ENCODE measurements at places on chromosomes 2 and 18. TPM values are rescaled to one million over a fixed set of nuclear protein-coding genes. Genes with fewer than 3 reads are reported as not detected.

- DNase-seq = no peak
Observed at GRCh38 chr18:77023102-77023782, 109.3 kb downstream of the MBP start.

DNA sequence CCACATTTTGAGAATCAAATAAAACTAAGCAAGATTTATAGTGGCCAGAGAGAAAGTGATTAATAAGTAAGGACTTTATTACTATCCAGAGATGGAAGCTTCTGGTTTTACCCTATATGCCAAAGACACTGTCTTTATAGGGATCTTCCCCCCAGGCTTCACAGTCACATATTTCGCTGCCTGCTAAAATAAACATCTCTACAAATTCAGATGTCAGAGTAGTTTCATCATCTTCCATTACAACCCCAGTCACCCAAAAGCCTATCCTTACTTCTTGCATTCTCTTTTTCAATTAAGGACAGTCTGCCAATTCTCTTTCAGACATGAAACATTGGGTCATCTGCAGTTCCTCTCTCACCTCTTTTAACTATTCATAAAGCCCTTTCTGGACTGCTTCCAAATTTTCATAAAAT lies 28.3 kb downstream of the CREB1 start:
- DNase-seq = peak; percentile 24

- no peak for DNase-seq
Observed at GRCh38 chr2:27099334-27099955, 12.9 kb downstream of the KHK start.

GRCh38 chr2:20128506-20129330 lies 77.3 kb upstream of the LAPTM4A start:
- DNase-seq = no peak

DNA sequence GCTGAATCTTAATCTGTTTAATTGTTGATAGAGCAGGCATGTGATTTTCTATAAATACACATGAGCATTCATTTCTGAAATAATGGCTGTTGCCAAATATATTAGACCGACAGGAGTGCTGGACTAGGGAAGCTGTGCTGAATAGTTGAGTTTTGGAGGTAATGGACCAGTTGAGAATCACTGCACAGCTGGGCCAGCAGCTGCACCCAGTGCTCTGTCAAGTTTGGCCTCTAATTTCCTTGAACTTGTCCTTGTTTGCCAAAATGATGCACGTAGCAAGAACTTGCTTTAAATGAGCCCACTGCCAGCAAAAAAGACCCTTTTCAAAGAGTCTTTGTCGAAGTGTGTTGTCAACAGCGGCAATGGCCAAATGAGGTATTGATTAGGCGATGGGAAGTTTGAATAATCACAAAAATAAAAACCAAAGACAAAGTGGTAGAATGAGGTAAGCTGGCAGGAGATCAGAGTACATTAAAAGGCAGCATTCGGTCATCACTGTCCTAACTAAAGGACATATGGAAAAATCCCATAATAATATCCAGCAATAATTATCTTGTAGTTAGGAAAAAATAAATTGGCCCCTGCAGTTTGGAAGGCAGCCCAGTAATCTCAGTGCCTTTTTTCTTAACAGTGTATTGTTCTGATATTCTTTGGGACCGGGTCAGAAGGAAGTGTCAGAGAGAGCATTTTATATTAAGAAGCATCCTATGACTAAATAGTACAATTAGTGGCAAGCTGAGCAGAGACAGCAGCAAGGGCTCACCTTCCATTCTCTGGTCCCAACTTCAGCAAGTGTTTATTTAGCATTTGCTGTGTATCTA lies 126.2 kb downstream of the RAPGEF4 start:
- peak; percentile 69 for DNase-seq

DNA sequence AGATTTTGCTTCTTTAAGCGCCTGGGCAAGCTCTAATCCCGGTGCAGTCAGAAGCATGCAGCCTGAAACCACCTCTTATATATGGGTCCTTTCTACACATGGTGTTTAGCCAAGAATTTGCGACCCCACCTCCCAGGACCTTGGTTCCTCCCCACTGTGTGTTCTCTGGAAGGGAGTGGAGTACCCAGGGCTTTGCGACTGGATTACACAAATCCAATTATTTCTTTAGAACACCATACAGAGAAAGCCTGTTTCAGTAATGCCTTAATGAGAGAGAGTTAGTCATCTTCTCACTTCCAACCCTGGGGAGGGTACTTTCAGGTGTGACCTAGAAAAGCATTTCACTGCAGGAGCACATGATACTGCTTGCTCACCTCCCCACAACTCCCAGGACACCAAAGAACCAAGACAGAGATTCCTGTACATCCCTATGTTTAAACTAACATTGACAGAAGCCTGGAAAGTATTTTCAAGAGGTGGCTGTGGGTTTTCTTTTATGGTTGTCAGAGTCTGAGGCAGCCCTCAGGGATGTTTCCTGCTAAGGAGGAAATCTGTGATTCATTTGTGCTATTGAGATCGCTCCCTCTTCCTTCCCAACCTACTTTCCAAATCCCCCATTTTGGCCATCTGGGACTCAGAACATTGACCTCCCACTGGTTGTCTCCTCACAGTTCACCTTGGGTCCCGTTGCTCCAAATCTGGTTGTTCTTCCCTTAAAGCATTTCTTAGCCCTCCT lies at the start of gene CAPN14:
CAPN14 (minus strand) TSS at position 51 of the 736 bp plus-strand sequence. CDS start 12,068 bp downstream, outside the sequence.
- DNase-seq = no peak

DNA sequence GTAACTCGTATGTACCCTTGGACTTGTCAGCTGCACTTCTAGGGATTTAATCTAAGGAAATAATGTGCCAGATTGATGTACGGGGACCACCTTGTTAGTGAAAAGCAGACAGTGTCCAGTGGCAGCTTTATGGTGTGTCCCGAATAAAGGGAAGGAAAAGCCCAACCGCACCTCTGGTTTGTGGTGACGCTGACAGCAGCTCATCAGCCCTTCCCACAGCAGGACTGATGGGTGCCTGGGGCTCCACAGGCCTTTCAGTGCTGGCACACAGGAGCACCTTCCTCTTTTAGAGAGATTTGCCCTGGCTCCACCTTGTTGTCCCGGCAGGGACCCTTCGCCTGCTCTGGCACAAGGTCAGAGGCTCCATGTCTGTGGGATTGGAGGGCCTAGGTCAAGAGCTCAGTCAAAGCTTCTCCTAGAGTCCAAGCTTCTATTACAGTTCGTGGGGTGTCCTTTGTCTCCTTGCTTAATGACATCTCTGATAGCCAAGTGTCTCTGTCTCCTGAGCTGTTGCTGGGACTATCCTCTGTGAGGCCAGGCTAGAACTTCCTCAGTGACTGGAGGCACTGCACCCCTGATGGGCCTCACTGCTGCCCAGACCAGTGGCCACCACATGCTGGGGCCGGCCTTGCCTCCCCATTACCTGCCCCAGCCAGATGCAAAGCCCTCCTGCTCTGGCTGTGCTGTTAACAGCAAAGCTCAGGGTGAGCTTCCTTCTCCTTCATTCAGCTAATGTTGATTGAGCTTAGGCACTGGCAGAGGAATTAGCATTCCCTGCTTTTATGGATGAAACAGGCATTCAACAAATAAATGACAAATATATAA lies 33.0 kb upstream of the SCLY start:
- no peak for DNase-seq

GRCh38 chr2:1492711-1493430 lies 79.6 kb downstream of the TPO start:
- DNase-seq = no peak

Gene CDC42EP3
- total RNA-seq = 9.6 TPM

- DNase-seq = no peak
Observed at GRCh38 chr2:48568547-48568946, 38.6 kb downstream of the STON1 start.

Gene GPR155
- 0.65 TPM for total RNA-seq

GRCh38 chr2:62186156-62186905 lies 9.6 kb upstream of the B3GNT2 start:
- DNase-seq = no peak

DNA sequence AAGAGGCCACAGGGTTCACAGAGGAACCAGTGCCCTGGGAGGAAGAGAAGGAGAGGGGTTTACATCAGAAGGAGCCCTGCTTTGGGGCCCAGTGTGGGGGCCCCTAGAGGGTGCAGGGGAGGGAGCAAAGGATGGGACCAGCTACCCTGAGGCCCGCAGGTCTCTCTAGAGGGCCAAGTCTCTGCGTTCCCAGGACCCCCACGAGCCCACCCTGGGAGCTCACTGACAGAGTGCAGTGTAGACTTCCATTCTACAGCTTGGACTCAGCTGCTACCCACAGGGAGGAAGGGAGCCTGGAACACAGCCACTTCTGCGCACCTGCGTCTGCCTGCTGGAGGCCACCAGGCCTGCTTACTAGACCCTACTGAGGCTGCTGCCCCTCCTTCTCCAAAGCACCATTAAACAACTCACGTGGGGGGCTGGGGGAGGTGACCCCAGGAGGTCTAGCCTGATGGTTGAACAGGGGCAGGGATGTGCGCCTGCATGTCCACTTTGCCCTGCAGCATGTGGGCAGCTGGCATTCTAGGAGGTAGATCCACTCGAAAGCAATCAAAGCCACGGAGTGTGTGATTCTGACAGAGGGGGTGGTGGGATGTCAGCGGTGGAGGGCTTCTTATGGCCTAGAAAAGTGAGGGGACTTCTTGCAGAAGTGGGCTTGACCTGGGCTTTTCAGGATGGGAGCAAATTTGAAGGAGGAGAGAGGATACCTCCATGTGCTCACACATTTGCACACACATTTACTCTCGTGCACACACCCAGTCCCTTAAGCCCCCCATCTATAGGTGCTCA lies 90.2 kb downstream of the ZFP36L2 start:
- DNase-seq = no peak

- DNase-seq = no peak
Observed at GRCh38 chr2:105809097-105809473, 64.4 kb downstream of the NCK2 start.

Gene C1GALT1C1L
- not detected for total RNA-seq

Gene CENPO
- 9.6 TPM for total RNA-seq

- peak; percentile 81 for DNase-seq
Observed at GRCh38 chr2:230824406-230824978, 40.2 kb upstream of the ITM2C start.

GRCh38 chr2:202042444-202042843 lies 8.8 kb downstream of the FZD7 start:
- no peak for DNase-seq

DNA sequence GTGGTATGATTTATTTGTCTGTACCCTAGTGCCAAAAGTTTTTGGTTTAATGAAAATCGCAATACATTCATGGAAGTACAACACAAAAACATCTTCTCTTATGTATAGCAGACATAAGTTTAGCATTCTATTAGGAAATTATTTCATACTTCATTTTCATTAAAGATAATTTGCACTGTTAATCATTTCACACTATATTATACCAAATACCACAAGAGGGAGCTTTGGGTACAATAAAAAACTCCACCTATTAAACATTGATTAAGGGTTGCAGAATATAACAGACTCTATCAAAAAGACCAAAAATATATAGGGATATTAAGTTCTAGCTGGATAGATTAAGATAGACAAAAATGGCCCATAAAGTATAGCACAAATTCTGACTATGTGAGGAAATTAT lies 79.0 kb downstream of the SLC66A3 start:
- DNase-seq = peak; percentile 41

- DNase-seq = peak; percentile 54
Observed at GRCh38 chr18:47898055-47898454, 32.4 kb downstream of the SMAD2 start.

DNA sequence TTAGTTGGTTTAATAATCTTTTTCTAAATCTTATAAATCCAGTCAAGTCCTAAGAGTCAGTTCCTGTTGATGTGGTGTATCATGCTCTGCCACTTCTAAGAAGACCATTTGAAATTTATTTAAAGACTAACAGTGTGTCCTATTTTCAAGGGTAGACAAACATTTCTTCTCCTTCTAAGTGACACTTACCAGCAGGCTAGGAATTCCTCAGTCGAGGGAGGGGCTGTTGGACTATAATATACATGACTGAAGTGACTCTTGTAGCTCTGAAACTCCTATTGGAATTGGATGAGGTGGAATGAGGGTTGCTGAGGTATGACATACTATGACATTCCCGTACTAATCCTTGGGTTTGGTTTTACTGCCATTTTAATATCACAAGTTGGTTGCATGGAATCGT lies 30.6 kb downstream of the ITGB6 start:
- no peak for DNase-seq

GRCh38 chr2:7919510-7919909 lies 762.3 kb upstream of the ID2 start:
- no peak for DNase-seq

DNA sequence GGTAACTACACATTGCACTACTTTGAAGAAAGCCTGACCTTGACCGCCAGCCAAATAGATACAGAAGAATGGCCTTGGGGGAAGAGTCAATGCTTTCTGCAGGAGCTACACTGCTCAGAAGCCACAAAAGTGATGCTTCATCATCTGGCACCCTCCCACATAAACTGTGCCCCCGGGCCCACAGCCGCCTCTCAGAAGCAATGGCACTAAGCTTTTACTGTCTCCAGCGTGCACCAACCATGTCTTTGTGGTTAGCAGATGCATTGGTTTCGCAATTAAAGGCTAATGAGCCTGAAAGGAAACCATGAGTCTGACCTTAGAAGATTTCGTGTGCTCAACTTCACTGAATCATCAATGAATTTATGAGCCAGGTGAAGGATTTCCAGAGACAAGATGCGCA lies 209.4 kb upstream of the TRIB2 start:
- no peak for DNase-seq

DNA sequence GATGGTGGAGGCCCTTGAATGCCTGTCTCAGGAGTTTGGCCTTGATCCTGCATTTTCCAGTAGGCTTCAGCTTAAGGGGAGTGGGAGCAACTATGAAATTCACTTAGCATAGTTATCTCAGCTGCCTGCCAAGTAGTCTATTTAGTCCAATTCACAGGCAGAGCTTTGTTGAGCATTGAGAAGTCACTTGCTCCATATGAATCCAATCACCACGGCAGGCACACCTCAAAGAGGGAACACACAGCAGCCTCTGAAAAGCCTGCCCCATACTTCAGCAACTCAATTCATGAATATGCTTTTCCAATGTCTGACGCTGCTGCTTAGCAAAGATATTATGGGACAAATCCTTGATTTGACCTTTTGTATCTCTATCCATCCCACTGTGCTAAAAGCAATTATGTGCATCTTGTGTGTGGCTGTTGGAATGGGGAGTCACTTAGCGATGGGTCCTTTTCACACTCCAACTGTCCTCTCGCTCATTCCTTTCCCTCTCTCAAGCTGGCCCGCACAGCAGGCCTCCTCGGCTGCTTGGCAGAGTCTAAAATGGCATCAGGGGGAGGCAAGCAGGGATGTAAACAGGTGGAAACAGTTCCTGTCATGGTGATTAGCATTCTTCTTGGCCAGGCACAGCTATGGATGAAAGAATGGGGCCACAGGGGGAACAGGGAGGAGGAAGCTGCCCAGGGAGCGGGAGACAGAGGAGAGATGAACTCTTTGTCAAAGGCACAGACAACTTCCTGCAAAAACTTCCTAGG lies 56.0 kb upstream of the LRPPRC start:
- DNase-seq = no peak
